Activated CD8-positive, alpha-beta T cell treated with anti-CD3 and anti-CD28 coated beads, Interleukin-2, amount 10 ng/mL, durations not matched to agents 7 days and 5 days (primary cell): ENCODE measurements at places on chromosomes 12 and 14. TPM values are rescaled to one million over a fixed set of nuclear protein-coding genes. Genes with fewer than 3 reads are reported as not detected.

KRT72 gene
- 0.40 TPM for total RNA-seq

- DNase-seq = no peak
Measured at GRCh38 chr14:105855246-105855892, 329.0 kb downstream of the TMEM121 start.

DNA sequence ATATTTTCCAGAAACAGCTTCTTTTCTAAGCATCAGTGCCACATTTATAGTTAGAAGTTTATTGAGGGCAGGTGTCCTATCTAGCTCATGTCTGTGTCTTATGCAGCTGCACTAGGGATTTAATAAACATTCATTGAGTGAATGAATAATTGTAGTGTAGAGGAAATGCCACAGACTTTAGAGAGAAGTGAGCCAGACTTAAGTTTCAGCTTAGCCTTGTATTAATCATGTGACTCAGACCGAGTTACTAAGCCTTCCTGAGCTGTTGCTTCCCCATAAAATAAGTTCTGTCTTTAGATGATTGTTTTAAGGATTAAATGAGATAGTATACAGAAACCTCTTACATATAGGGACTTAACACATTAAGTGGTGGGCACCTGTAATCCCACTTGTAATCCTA, 236.1 kb upstream of the DDHD1 start:
- no peak for DNase-seq

- no peak for DNase-seq
Measured at GRCh38 chr12:122749569-122750332, 2.9 kb upstream of the DENR start.

- DNase-seq = no peak
Measured at GRCh38 chr12:69906411-69907216, 81.6 kb downstream of the MYRFL start.

DNA sequence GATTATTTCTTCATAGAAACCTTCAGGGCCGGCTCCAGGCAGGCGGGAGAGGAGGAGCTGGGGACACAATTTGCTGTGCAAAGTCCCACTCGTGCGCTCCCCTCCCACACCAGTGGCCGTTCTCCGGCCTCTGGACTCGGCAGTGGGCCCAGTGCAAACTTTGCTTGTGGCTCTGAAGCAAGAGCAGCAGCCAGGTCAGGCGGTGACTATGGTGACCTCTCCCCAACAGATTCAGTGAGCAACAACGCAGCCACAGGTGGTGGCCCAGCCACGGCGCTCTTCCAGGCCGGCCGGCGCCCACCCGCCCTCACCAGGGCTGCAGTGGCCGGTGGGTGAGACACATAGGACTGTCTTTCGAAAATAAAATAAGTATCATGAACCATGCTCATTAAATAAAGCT, 29.5 kb downstream of the VPS37B start:
- DNase-seq = no peak

- DNase-seq = no peak
Measured at GRCh38 chr12:43008953-43009845, 419.7 kb upstream of the PRICKLE1 start.

IL26 gene
- total RNA-seq = not detected

GRCh38 chr12:98916106-98916505, 271.0 kb downstream of the APAF1 start:
- no peak for DNase-seq

DNA sequence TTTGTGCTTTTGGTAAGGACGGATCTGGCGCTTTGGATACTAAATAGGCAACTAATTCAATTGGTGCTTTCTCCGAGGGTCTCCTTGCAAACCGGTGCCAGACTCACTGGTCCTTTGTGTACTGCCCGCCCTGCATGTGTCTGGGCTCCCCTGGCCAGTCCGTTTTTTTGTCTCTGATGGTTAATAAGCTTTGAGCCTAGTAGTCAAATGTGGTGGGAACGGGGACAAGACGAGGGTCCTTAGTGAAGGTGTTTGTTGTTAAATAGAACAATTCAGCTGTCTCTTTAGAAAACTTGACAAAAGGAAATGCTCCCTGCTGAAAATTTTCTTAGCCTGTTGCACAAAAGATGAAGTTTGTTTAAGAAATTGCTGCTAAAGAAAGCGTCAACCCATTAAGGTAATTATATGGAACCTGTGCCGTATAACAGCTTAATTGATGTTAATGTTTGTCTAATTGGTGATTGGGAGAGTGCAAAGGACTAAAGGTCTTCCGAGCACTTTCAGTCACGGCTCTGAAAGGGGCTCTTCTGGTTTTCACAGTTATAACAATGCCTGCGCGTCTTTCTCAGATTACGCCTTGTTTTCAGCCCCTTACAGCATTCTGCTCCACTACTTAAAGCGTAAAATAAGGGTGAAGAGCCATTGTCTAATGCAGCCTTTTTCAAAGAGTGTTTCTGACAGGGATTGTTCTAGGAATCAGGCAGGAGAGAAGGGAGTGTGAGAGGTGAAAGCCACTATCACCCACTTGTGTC, 537.4 kb downstream of the PRKD1 start:
- DNase-seq = no peak

KLRC2 gene
- total RNA-seq = 1.7 TPM

GRCh38 chr12:78002878-78003277, 172.2 kb downstream of the NAV3 start:
- DNase-seq = no peak

DNA sequence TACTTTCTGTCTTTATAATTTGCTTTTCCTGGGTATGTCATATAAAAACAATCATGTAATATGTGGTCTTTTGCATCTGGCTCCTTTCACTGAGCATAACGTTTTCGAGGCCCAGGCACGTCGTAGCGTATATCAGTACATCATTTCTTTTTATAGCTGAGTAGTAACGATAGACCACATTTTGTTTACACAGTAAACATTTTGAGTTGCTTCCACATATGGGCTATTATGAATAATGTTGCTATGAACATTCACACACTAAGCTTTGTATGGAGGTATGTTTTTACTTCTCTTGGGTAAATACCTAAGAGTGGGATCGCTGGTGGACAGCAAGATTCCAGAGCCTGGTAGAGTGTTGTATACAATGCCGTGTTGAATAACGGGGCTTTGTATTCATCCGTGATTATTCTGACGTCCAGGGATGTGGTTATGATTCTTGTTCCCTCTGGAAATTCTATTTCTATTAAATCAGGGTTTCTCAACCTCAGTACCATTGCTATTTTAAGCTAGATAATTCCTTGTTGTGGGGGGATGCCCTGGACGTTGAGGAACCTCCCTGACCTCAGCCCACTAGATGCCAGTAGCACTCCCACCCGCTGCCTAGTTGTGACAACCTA, 38.9 kb upstream of the CIT start:
- DNase-seq = no peak

IRF2BPL gene
- total RNA-seq = 35.6 TPM

DNA sequence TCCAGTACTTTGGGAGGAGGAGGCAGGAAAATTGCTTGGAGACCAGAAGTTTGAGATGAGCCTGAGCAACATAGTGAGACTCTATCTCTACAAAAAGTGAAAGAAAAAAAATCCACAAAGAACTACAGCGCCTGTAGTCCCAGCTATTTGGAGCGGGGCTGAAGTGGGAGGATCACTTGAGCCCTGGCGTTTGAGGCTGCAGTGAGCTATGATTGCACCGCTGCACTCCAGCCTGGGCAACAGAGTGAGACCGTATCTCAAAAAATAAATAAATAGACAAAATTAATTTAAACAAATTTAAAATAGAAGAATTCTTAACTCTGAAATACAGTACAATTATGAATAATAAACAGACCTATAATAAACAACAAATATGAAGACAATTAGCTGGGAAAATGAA, 40.9 kb downstream of the ATL1 start:
- DNase-seq = no peak

WASHC3 gene
- total RNA-seq = 49.5 TPM

DNA sequence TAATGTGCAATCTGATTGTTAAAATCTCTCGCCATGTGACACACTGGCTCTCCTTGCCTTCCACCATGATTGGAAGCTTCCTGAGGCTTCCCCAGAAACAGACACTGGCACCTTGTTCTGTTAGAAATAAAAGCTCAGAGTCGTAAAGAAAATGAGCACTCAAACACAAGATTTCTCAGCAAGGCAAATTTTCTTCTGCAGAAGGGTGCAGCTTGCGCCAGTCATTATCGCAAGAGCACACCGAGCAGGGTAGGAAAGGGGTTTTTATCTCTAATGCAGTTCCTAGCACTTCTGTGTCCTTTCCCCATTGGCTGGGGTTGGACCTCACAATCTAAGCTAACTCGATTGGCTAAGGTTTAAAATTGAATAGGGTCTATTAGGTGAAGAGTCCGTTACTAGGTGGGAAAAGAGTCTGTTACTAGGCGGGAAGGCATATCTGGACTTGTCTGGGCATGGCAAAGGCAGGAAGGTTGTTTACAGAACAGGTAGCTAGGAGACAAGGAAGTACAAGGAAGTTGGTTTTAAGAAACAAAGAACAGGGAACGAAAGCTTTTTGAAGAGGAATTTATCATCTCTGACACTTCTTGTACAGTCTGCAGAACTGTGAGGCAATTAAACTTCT, 62.6 kb upstream of the BICD1 start:
- no peak for DNase-seq

- DNase-seq = no peak
Measured at GRCh38 chr12:54019924-54020590, 8.2 kb upstream of the HOXC6 start.

- no peak for DNase-seq
Measured at GRCh38 chr12:40801082-40801481, 108.8 kb downstream of the CNTN1 start.

- DNase-seq = no peak
Measured at GRCh38 chr12:85225501-85225900, 54.5 kb upstream of the ALX1 start.

KRT85 gene
- total RNA-seq = not detected

WNK1 gene
- total RNA-seq = 203 TPM

DNA sequence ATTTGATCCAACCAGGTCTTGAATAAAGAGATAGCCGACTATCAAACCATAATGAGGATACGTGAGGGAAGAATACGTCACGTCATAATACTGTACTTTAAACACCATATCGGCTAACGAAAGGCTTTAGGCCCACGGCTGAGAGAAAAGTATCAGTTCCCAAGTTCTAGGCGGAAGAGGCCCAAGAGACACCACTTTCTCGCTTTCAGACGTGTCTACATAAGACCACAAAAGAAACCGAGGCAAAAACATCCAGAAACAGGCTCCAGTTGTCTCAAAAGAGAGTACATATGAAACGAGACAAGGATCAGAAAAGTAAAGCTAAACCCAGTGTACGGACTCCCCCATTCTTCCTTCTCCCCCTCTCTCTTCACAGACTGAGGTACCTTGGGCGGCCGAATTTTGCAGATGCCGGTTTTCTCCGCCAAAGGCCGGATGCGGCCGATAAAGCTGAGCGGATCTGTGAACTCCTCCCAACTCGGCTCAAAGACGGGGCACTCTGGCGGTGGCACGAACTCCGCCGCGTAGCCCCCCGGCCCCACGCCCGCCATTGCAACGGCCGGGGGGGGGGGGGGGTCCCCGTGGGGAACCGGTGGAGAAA, 479 bp downstream of the KDM5A start:
- DNase-seq = peak; percentile 77

- DNase-seq = no peak
Measured at GRCh38 chr14:95452893-95453712, 63.3 kb downstream of the SYNE3 start.
